Femur (tissue), 1 donor: ENCODE measurements at places on chromosomes 5 and 9.
A peak's percentile ranks its signal among the peaks of the same experiment; 100 is the strongest.

DNA sequence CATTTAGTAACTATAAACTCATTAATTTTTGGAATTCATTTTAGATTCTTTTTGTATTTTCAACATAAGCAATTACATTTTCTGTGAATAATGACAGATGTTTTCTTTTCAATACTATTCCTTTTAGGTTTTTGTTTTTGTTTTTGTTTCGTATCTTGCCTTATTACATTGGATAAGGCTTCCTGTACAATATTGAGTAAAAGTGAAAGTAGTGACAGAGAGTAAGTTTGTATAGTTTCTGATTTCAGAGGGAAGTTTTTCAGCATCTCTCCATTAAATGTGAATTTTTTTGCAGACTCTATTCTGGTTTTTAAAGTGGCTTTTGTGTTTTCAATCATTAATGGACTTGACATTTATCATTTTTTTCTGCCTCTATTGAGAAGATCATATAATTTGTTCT is 12.8 kb upstream of the CAMK4 start:
- no peak for DNase-seq

GRCh38 chr5:9335754-9336495 is 209.9 kb downstream of the SEMA5A start:
- no peak for DNase-seq

- no peak for DNase-seq
These were observed 18.3 kb downstream of the UGCG start for GRCh38 chr9:111914749-111915424.

DNA sequence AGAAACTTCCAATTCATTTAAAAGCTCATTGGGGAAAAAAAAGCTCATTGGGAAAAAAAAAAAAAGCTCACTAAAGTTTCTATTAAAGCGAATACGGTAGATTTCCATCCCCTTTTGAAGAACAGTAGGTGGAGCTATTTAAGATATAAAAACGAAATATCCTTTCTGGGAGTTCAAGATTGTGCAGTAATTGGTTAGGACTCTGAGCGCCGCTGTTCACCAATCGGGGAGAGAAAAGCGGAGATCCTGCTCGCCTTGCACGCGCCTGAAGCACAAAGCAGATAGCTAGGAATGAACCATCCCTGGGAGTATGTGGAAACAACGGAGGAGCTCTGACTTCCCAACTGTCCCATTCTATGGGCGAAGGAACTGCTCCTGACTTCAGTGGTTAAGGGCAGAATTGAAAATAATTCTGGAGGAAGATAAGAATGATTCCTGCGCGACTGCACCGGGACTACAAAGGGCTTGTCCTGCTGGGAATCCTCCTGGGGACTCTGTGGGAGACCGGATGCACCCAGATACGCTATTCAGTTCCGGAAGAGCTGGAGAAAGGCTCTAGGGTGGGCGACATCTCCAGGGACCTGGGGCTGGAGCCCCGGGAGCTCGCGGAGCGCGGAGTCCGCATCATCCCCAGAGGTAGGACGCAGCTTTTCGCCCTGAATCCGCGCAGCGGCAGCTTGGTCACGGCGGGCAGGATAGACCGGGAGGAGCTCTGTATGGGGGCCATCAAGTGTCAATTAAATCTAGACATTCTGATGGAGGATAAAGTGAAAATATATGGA is at the start of gene PCDHGA12:
Gene PCDHGA12, plus strand, starts transcription at position 176 of the 782 bp plus-strand sequence. Its CDS starts 253 bp downstream, at position 429.
- peak; percentile 43 for DNase-seq

- DNase-seq = no peak
These were observed 4.8 kb upstream of the DOLPP1 start for GRCh38 chr9:129075996-129076639.

DNA sequence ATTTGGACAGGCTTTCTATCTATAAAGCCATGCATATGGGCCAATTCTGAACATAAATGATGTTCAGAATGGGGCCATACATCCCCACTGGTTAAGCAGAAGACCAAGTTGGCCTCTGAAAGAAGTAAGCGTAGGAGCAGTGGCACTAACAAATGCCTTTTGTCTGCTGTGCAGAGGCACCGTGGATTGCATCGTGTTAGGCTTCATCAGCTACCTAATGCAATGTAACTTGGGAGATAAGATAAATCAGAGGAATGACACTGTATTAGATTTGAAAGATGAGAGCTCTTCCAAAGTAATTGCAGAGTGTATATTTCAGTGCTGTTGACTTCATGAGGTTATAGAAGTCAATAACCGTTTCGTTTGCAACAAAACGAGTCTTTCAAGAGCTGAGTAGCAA is 148.1 kb downstream of the PARP8 start:
- DNase-seq = no peak

DNA sequence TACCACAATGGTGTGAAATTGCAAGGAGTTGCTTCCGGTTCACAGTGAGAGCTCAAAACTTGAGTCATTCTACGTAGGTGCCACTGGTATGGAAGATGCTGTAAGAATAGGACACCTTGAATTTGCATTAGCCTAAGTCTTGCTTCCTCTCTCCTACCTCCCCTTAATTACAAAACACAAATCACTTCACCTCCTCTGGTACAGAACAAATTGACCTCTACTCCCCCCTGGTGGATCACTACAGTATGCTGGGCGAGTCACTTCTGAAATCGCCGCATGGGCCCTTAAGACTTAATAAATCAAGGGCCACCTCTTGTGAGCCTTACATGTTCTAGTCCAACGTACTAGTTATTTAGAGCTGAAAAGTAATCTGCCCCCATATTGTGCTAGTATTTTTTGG is 145.3 kb upstream of the SMARCA2 start:
- no peak for DNase-seq

- no peak for DNase-seq
These were observed 49.0 kb downstream of the STARD4 start for GRCh38 chr5:111463311-111463710.

DNA sequence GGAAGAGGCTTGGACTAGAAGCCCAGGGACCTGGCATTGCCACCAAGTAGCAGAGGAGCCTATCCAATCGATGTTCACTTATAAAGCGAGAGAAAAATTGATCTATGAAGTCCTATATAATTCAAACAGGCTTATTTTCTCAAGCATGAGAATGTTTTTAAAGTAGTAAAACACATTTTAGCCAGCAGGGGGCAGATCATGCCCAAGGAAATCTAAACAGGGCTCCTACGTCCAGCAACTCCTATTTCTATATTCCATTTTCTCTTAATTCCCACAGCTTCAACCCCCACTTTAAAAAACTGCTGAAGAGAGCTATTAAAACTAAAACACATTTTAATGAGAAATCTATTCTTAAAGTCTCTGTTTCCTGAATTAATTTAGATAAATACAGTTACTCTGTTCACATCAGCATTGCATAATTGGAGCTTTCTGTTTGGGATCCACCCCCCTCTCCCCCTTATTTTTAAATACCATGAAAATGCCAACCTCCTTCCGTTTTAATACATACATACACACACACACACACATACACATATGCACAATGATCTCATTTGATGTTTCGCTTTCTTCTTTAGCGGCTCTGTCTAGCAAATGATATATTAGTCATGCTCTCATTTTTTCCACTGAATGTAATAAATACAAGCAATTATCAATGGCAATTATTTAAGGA is 144.9 kb downstream of the MYO10 start:
- DNase-seq = peak; percentile 44

DNA sequence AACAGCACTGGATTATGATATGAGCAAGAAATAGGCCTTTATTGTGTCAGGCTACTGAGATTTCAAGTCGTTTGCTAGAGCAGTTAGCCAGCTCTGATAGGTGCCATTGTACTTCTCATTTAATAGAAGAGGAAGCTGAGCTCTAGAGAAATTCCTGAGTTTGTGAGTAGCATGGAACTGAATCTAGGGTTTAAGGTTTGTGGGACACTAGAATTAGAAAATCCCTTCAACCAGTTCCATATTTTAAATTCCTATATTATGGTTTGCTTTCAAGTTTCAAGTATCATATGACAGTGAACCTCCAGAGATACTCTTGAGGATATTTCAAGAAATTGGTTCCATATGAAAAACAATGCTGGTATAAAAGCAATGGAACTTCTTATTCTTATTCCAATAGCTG is 87.6 kb downstream of the ANKRD55 start:
- DNase-seq = no peak

- DNase-seq = no peak
These were observed 76.8 kb upstream of the ANKH start for GRCh38 chr5:14948383-14948782.
